Type B pancreatic cell (in vitro differentiated cells): ENCODE measurements at places on chromosomes 5 and 9.

DNA sequence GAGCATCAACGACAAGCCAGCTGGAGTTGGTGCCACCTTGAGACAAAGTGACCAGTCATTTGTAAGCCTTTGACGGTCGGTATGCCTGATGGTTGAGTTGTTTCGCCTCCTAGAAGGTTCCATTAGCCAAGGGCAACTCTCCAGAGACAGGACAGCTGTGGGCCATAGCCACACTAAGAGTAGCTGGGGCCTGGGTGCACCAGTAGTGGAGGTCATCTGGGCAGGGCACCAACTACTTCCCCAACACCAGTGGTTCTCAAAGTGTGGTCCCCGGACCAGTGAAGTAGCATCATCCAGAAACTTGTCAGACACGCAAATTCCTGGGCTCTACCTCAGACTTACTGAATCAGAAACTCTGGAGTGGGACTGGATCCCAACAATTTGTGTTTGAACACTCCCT is 217.5 kb upstream of the TAS2R1 start:
- DNase-seq: no peak

DNA sequence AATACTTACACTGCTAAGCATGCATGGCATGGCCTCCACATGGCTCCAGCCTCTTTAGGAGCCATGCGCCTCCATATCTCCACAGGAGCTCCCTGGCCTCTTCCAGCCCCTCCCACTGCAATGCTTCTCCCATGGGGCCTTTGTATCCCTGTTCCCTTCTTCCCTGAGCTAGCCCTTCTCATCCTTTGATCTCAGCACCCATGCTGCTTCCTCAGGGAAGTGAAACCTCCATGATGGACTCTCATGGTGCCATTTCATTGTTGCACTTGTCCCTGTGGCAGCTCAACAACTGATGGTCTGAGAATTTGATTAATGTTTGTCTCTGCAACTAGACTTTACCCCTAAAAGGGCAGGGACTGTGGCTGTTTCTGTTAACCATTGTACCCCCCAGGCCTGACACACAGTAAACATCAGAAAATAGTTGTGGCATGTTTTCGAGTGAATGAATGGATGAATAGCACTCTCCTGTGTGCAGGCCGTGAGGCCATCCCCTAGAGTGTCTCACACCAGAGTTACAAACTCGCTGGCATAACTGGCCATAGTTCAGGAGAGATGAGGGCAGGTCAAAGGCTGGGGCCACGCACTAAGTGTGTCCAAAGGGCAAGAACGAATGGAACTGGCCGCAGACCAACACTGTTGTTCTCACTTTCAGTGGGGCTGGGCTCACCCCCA is 6.6 kb downstream of the IDNK start:
- DNase-seq: no peak

- DNase-seq: no peak
These were observed 29.8 kb downstream of the PIK3R1 start for GRCh38 chr5:68245319-68245718.

- DNase-seq: no peak
These were observed 8.3 kb upstream of the ADRA1B start for GRCh38 chr5:159907689-159908590.

GRCh38 chr9:89431930-89432725 is 65.8 kb downstream of the SEMA4D start:
- DNase-seq: no peak

DNA sequence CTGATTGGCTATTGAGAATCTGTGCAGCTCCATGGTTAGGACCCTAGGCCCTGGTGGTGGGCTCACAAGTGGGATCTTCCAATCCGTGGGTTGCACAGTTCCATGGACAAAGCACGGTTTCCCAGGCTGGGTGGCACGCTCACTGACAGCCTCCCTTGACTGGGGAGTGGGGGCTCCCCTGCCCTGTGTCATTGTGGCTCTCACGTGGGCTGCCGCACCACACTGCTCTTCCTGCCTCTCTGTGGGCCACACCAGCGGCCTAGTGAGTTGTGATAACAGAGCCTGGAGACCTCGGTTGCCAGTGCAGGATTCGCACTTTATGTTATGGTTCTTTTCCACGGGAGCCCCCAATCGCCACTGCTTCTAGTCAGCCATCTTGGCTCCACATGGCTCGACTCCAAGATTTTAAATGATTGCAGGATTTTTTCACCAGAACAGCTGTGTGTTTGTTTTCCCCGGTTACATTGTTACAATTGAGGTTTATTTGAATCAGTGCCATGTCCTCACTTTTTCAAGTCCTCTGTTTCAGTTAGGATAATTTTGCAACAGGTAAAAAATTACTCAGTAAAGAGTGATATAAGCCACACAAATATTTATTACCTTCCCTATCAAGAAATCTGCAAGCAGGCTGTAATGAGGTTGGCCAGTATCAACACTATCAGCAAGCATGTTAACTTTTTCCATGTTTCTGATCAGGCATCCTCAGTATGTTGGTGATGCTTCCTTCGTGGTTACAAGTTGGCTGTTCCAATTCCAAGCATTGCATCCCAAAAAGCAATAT is 253.8 kb downstream of the ZNF608 start:
- no peak for DNase-seq

GRCh38 chr9:111197256-111197655 is 132.8 kb downstream of the OR2K2 start:
- DNase-seq: no peak

DNA sequence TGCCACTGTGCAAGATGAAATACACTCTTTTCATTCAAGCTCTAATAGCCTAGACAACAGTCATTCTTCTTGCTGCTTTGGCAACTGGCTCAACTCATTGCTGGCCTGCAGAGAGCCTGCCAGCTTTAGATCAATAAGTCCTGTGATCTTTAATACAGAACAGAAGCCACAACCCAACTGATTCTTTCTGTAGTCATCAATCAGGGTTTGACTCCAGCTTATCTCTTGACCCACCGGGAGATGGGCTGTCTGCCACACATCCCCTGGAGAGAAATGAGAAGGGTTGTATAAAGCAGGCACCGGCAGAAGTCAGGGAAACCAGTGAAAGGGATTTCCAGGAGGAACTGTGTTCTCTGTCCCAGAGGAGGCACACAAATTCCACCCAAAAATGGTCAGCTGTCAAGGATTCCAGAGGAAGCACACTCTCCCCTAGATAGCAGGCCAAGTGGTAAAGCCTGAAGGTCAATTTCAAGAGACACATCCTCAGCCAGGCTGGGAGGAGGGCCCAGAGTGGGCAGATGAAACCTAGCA is 24.5 kb downstream of the LHFPL2 start:
- DNase-seq: peak; percentile 36

- no peak for DNase-seq
These were observed 58.6 kb upstream of the CTXN3 start for GRCh38 chr5:127590156-127590722.

GRCh38 chr9:91658513-91659105 is 235.0 kb upstream of the NFIL3 start:
- no peak for DNase-seq

DNA sequence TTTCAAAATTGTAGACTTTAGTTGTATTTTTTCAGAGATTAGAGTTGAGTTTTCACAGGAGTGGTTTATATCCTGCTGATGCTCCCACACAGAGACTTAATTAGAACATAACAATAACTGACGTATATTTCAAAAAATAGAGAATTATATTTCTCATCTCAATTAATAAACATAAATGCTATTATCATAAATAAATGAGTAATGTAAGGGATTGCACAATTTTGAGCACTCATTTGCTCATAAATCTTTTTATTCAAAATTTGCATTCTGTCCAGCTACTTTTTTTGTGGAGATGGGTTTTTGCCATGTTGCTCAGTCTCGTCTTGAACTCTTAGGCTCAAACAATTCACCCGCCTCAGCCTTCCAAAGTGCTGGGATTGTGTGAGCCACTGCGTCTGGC is 515.7 kb upstream of the RORB start:
- no peak for DNase-seq

DNA sequence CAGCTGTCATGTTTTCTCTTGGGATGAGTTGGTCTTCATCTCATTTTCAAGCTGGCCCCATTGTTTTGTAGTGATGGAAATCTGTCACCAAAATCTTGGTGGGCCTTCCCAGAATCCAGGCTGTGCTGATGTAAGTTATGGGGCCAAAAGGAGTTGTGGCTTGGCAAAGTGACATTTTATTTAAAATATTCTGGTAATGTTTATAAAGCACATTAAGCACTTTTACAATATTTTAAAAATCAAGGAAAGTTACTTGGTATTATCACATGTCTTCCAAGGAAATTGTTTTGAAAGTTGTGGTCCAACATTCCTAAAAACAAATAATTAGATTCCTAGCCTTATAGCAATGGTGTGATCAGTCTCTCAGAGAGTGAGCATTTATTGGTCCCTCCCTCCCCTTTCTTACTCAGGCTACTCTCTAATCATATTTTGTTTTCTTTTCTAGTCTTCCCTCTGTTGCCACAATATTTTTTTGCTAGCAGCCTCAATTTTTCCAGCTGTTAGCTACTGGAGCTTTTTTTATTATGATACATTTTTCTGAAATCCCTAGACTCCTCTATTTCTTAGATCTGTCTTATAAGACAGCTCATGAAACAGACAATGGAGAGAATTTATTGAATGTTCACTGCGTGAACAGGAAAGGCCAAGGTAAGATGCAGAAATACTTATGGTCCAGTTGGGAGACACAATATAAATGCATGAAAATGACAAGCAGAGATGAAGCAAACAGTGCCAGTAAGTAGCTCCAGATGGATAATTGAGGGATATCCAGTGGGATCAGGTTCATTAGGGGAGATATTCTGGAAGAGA is 408.1 kb upstream of the ZNF608 start:
- no peak for DNase-seq

GRCh38 chr9:99567436-99567835 is 254.2 kb upstream of the NR4A3 start:
- no peak for DNase-seq

- no peak for DNase-seq
These were observed 896 bp upstream of the PCSK5 start for GRCh38 chr9:75889577-75889976.

DNA sequence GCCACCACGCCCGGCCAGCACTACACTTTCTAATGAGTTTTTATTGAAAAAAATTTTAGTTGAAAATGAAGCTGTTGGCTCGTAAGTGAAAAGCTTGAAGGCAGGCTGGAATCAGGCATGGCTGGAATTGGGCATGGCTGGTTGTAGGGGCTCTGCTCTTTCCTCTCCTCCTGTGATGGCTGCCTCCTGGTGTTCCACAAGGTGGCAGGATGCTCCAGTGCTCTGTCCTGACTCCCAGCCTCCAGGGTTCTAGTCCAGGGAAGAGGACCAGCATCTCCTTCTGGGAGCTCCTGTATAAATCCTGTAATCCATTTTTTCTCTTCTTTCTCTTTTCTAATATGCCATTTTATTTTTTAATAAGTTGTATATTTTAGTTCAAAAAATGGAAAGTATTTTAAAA is 57.2 kb upstream of the DHFR start:
- no peak for DNase-seq

- DNase-seq: no peak
These were observed 12.8 kb downstream of the NKD2 start for GRCh38 chr5:1021136-1021968.

DNA sequence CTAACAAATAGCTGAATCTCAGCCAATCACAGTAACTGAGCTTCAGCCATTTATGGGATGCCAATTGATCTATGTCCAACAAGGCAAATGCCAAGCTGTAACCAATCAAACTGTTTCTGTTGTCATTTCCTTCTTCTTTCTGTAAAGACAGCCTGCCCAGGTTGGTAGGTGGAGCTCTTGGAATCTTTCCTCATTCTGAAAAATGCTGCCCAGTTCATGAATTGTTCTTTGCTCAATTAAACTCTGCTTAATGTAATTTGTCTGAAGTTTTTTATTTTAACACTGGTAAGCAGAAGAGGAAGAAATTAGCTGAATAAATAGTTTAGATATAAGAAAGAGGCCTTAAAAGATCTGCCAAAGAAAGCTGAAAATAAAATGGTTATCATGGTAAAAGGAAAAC is 1235.6 kb downstream of the EFNA5 start:
- DNase-seq: no peak

DNA sequence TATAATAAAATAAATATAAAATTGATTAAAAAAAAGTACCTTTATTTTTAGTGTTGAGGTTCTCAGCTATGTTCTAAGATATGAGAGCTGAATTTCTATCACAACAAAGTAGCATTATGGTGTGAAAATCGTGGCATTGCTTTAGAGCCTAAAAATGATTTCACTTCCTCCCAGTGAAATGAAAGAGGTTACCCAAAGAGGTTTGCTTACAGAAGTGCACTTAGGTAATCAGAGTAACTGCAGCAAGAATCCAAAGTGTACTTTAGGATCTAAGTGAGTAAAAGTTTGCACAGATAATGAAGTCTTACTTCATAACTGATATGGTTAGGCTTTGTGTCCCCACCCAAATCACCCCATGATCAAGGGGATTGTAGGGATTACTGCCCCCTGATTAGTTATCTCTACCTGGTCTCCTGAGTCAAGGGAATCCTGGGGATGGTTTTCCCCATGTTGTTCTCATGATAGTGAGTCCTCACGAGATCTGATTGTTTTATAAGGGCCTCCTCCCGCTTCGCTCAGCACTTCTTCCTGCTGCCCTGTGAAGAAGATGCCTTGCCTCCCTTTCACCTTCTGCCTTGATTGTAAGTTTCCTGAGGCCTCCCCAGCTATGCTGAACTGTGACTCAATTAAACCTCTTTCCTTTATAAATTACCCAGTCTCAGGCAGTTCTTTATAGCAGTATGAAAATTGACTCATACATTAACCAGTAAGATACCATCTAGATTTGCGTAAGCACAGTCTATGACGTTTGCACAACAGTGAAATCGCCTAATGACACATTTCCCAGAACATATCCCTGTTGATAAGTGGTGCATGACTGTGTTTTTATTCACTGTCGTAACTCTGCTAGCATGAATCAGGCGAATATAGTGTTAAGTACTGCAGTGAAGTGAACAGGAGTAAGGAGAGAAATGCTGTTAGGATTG is 40.3 kb upstream of the LRRC70 start:
- DNase-seq: no peak

GRCh38 chr5:8843771-8844170 is 702.1 kb downstream of the SEMA5A start:
- DNase-seq: no peak

GRCh38 chr5:53879708-53880323 is 319.4 kb downstream of the NDUFS4 start:
- no peak for DNase-seq

- no peak for DNase-seq
These were observed 1074.4 kb downstream of the PTPRD start for GRCh38 chr9:9538356-9538755.

GRCh38 chr9:91100878-91101450 is 260.8 kb downstream of the AUH start:
- no peak for DNase-seq

DNA sequence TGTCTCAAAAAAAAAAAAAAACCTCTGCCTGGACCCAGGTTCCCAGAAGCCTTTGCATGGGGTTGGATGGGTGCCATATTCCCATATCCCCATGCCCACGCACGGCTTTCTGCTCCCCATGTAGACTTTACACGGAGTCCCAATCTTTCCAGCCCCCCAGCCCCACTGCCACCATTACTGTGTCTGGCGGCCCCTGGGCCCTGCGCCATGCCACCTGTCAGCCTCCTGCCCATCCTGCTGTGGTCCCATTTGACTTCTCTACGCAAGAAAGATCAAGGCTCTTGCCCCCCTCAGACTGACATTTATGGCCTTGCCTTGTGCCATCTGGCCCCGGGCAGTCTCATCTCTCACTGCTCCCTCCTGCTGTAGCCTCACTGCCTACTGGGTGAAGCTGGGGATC is 6.5 kb upstream of the AK1 start:
- DNase-seq: no peak

GRCh38 chr5:130287438-130287837 is 383.2 kb downstream of the CHSY3 start:
- no peak for DNase-seq

- no peak for DNase-seq
These were observed 13.9 kb upstream of the BTNL3 start for GRCh38 chr5:180974612-180975315.

GRCh38 chr9:136081113-136081825 is 13.8 kb downstream of the NACC2 start:
- DNase-seq: no peak

GRCh38 chr9:124767821-124768220 is 3.3 kb downstream of the NR6A1 start:
- no peak for DNase-seq
